NCI-H2081 treated with DMSO at 0.1 percent for 48 hours (cell line): ENCODE measurements at places on chromosomes 7 and 10.

- DNase-seq, result no peak
Observed at GRCh38 chr10:5760515-5760914, 52.7 kb downstream of the GDI2 start.

- no peak for DNase-seq
Observed at GRCh38 chr7:46812101-46812675, 769.7 kb downstream of the TNS3 start.

- no peak for DNase-seq
Observed at GRCh38 chr7:82841828-82842227, 320.9 kb downstream of the PCLO start.

GRCh38 chr10:1535301-1535965 lies 201.9 kb downstream of the ADARB2 start:
- no peak for DNase-seq

- no peak for DNase-seq
Observed at GRCh38 chr10:49038711-49039110, 76.6 kb downstream of the VSTM4 start.

GRCh38 chr10:4399556-4399955 lies 426.5 kb upstream of the AKR1E2 start:
- DNase-seq, result no peak

GRCh38 chr7:42207420-42207819 lies 29.6 kb downstream of the GLI3 start:
- no peak for DNase-seq

DNA sequence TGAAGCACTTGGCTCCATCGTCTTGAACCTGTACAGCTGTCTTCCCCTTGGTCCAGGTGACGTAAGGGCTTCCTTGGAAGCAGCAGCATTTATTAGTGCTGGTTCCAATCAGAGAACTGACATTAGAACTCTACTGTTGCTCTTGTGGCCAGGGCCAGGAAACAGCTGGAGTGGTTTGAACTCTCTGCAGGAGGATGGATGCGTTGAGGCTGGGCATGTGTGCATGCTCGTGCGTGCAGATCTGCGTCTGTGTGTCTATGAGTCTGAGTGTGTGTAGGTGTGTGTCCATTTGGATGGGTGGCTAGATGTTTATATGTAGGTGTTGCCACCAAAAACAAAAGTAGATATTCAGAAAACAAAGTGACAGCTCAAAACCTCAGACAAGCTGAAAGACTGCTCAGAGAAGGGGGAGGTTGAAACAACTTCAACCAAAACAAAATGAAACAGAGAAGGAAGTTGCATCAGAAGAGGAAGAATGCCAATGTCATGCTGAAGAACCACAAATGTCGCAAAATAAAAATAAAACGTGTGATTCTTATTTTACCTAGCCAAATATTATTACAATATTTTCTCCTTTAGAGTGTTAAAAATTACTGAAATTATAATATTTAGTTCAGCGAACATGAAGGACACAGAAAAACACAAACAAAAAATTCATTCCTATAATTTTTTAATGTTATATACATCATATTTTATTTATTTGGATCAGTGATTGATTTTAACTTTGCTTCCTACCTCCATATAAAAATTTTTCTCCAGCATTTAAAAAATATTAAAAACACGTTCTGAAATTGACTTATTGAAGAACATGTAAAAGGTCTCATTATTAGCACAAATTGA lies 96.1 kb upstream of the MKLN1 start:
- no peak for DNase-seq

- no peak for DNase-seq
Observed at GRCh38 chr7:128708235-128708634, 30.9 kb upstream of the CALU start.

DNA sequence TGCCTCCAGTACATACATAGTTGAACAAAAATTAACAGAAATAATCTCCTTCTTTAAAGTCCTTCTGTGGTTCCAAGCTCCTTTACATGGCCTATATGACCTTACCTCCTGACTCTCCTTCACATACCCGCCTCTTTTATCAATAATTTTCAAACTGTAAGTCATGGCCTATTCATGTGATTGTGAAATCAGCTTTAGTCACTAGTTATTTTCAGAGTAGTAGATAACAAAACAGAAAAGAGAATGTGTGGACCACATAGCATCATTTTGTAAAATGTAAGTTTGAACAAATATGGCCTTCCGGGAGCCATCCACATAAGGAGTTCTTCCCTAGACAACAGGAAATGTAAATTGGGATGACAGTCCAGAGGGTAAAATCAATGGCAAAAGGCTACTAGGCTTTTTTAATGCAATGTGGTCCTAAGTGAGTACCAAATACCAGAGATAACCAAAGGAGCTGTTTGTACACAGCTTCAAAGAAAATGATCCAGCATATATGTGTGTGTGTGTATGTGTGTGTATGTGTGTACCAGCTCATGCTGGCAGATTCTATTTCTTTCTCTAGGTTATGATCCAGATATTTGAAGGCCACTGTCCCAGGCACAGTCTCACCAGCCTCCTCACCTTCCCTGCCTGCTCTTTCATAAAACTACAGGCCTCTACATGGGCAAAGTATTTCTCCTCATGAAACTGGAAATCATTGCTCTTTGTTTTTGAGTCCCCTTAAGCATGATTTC lies 12.3 kb upstream of the FAM133B start:
- DNase-seq, result no peak

DNA sequence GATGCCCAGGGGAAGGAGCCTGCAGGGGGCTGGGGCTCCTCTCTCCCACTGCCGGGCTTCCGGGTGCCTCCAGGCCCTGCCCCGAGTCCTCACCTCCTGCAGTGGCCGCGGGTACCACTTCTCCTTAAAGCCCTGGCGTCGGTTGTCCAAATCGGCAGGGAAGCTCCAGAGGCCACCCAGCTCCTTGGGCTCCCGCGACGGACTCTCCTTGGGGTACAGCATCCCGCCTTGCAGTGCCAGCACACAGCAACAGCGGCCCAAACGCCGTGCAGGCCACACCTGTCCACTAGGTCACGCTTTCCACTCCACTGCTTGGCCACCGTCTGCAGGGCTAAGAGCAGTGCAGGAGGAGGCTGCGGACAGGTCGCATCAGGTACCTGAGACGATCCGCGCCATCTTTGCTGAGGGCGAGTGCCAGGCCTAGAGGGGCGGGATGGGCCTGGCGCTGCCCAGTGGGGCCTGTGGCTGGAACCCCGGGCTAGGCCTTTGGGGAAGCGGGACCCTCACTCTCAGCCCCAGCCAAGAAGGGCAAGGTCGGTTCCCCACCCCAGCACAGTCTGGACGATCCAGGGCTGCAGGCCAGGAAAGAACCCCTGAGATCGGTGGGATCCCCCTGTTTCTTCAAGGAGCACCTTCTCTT lies 47.7 kb upstream of the ZNF479 start:
- DNase-seq, result no peak
